ENCODE measurements at places on chromosomes 4 and X.

- no peak for DNase-seq
Measured at GRCh38 chr4:66178906-66179305, 508.6 kb upstream of the EPHA5 start.

GRCh38 chrX:130174045-130174704 is 2.4 kb downstream of the RAB33A start:
- no peak for DNase-seq

DNA sequence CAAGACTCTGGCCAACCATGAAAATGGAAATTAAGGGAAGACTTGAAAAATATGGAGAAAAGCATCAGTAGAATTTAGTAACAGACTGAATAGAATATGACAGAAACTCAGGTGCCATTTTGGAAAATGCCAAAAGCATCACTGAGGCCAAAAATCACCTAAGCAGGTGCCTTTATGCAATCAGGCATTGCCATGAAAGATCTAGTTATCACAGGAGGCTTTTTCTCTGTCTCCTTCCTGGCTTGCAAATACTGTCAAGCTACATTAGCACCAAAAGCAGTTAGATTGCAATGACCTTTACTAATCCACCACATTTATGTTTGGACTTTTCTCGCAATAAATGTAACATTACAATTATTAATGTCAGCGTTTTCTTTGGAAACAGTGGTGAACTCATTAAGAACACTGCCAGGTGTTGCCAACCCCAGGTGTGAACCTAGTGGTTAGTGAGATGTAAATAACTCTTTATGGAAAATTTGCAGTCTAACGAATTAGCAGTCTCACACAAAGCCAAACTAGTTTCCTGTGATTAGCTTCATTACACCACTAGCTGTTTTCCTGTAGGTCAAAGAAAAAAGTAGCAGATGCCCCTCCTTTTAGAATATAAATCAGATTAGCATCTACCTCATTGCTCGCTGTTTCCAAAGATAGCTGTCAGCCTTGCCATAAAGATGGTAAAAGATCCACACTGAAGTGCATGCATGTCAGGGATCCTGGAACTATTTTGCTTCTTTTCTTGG is 1568.4 kb upstream of the TENM3 start:
- DNase-seq: no peak

DNA sequence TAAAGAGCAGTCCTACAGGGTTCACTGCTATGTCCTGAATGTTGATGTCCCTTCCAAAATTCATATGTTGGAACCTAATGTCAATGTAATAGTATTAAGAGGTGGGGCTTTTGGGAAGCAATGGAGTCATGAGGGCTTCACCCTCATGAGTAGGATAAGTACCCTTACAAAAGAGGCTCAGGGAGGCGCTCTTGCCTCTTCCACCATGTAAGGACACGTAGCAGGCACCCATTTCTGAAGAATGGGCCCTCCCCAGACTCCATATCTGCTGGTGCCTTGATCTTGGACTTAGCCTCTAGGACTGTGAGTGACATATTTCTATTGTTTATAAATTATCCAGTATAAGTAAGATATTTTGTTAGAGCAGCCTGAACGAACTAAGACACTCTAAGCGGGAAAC is 15.8 kb downstream of the MED28 start:
- no peak for DNase-seq

GRCh38 chrX:121635141-121635540 is 587.7 kb downstream of the GLUD2 start:
- DNase-seq: no peak

DNA sequence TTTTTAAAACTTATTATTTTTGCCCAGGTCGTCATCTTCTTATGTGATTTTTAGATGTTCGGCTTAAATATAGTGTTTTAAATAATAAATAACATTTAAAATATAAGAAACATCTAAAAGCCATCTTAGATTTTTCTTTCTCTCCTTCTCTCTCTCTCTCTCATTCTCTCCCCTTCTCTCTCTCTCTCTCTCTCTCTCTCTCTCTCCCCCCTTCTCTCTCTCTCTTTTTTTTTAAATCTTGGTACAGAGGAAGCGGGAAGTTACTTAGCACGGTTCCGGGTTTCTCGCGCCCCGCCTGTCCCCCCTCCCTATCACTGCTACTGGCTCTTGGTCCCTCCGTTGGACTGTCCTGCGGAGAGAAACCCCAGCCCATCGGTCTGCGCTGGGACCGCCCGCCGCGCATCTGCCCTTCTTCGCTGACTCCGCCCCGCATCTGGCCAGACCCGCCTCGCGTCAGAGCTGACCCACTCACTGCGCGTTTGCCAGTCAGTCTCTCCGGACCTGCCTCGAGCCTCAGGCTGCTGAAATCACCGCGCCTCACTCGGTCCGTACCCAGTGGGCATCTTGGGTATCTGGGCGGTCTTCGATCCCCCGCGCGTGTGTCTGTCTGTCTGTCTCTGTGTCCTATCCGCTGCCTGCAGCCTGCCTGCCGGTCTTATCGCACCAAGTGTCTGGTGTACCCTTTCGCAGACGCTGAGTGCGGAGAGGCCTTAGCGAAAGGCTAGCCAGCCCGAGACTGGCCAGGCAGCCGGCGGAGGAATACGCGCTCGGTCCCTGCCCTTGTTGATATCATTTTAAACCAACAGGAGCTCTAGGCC is at the start of gene PABPC5:
Gene PABPC5 (plus strand): TSS at position 489 of the 818 bp plus-strand sequence. CDS start 739 bp downstream, outside the sequence.
- no peak for DNase-seq

DNA sequence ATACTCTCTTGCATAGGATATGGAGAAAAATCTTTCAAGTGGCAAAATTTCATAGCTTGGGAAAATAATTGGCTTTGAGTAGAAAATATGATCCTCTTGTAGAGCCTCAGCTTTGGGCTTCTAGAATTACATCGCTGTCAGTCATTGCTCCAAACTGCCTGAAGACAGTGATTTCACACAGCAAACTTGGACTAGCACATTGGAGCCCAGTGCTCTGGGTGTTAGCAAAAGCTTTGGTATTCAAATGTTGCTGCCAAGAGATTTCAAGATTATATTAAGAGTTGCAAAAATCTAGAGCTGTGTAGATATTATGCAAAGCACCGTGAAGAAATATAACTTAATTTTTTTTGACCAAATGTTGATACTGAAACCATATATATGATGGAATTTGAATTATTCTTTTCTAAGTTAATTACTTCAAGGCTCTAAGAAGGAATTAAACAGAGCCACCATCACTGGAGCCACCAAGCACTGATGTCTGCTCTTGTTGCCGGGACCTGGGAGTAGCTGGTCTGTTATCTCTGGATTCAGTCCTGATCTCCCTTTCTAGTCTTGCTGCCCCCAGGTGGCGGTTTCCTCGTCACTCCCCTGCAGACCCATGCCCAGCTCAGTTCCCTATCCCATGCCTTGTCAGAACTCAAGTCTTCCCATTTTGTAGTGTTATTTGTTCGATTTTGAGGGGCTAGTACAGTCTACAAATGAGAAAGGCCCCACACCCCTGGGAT is 260.7 kb upstream of the SFRP2 start:
- DNase-seq: no peak

- no peak for DNase-seq
Measured at GRCh38 chrX:130552444-130553073, 150.8 kb downstream of the RBMX2 start.

DNA sequence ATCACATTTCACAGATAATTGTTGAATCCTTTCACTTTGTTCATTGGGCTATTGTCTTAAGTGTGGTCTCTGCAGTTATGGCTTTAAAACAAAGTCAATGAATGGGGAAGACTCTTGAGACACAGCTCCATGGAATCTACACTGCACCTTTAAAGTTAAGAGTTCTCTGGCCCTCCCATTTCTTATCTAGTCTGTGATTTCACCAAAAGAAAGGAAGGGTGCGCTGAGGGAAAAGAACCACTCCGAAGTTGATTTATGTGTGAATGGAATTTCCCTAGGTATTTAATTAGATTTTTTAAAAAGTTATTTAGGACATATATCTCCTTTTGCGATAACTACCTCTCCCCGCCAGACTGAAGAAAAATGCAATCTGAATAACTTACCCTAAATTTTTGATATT is 2.5 kb downstream of the SEPTIN11 start:
- DNase-seq: no peak

DNA sequence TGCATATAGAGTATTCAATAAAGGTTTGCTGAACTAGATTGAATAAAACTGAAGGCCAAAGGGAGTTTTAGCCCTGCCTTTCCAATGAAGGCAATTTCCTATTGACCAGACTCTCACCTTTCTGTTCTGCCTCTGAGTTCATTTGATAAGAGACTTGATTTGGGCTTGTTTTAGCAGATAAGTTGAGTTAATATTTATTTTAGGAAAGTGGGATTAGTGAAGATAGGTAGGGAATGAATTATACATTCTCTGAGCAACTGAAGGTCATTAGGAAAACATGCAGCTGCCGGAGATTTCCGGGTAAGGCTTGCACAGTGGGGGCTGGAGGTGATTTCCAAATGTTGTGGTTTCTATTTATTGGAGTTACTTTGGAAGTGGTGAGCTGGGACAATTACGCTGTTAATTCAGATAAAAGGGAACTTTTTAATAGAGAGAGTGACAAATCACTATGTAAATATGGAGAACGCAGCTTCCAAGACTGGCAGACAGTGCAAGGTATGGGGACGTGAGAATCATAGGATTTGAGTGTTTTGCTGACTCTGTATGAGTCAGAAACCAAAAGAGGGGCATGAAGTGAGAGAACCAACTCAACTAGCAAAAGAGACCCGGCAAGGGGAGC is 553.6 kb upstream of the BOD1L1 start:
- no peak for DNase-seq
